ENCODE measurements at places on chromosomes 3 and 15.

DNA sequence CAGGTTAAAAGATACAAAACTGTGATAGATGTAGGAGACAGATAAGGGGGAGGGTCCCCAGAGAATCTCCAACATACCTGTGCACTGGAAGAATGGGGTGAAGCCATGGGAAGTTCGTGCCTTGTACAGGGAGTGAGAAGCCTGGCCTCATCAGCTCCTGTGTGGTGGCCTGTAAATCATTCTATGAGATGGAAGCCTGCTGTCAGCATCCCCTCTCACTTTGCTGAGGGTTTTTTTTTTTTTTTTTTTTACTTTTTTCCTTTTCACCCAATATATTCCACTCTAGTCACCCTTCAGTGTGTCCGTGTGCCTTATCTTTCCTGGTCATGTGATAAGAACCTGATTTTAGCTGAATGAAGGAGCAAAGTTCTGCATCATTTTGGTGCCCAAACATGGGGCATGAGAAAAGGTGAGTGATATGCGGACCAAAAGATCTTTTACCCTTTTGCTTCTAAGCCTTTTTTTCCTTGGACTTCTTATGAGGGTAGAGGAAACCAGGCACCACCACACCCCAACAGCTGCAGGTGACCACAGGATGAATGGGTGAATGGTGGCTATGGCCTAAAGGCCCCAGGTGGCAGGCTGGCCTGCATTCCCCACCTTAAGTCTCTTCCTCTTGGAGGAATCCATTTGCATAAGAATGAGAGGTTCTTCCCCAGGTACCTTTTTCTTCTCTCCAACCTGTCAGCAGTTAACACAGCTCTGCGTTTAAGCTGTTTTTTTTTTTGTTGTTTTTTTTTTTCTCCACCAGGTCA lies 1345.0 kb downstream of the NSUN3 start:
- no peak for DNase-seq

GRCh38 chr15:82648257-82649103 lies 1.3 kb upstream of the CPEB1 start:
- DNase-seq: no peak

GRCh38 chr15:51229907-51230330 lies 108.5 kb downstream of the CYP19A1 start:
- DNase-seq: peak; percentile 40

GRCh38 chr3:13214847-13215472 lies 141.7 kb upstream of the IQSEC1 start:
- DNase-seq: no peak

GRCh38 chr15:65902373-65902772 lies 33.1 kb downstream of the RAB11A start:
- DNase-seq: peak; percentile 64

- DNase-seq: no peak
Observed at GRCh38 chr3:165797551-165797950, 39.7 kb downstream of the BCHE start.

GRCh38 chr3:108006881-108007331 lies 83.9 kb downstream of the CD47 start:
- no peak for DNase-seq

GRCh38 chr3:44661189-44661588 lies 12.7 kb downstream of the ZNF35 start:
- no peak for DNase-seq

- DNase-seq: no peak
Observed at GRCh38 chr15:66898656-66899386, 166.6 kb upstream of the SMAD3 start.

- DNase-seq: no peak
Observed at GRCh38 chr3:18500322-18500721, 75.2 kb upstream of the SATB1 start.

DNA sequence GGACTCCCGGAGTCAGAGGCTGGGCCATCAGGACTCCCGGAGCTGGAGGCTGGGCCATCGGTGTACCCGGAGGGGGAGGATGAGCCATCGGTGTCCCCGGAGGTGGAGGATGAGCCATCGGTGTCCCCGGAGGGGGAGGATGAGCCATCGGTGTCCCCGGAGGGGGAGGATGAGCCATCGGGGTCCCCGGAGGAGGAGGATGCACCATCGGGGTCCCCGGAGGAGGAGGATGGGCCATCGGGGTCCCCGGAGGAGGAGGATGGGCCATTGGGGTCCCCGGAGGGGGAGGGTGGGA lies 719 bp downstream of the MAGEL2 start:
- DNase-seq: no peak

GRCh38 chr3:186589856-186590579 lies 19.5 kb downstream of the DNAJB11 start:
- DNase-seq: peak; percentile 33

GRCh38 chr3:128572644-128573105 lies 77.9 kb downstream of the RPN1 start:
- peak; percentile 53 for DNase-seq

GRCh38 chr3:65508750-65509422 lies 529.8 kb downstream of the MAGI1 start:
- no peak for DNase-seq

DNA sequence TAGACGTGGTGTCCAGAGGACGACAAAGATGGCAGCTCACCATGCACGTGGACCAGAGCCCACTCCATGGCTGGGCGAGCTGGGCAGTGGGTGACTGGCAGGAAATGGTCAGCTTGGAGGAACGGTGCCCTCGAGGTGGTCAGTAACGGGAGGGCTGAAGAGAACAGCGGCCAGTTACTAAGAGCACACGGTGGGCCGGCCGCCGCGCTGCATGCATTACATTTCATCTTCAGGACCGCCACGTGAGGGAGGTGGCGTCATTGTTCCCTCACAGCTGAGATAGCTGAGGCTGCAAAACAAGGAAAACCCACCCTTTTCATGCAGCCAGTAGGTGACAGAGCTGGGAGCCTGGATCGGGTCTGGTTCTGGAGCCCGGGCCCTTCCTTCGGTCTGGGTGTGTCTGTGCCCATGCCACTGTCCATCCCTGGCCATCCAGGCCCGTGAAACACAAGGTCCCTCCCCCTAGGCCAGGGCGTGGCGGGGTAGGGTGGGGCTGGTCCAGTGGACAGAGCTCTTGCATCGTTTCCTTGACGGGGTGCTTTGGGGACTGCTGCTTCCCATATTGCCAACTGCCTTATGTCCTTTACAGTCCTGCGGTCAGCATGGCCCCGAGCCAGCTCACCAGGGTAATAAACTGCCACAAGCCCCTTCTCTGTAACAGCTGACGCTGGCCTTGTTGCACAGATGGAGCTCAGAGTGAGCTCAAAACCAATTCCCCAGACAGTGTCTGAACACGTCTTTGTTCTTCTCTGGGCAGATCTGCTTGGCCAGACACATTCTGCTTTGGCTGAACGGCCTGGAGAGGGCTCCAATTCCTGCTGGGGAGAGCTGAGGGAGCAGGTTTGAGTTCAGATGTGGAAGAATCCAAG lies 51.8 kb downstream of the RGMA start:
- DNase-seq: no peak

GRCh38 chr15:71800835-71801745 lies 9.3 kb upstream of the NR2E3 start:
- peak; percentile 82 for DNase-seq

DNA sequence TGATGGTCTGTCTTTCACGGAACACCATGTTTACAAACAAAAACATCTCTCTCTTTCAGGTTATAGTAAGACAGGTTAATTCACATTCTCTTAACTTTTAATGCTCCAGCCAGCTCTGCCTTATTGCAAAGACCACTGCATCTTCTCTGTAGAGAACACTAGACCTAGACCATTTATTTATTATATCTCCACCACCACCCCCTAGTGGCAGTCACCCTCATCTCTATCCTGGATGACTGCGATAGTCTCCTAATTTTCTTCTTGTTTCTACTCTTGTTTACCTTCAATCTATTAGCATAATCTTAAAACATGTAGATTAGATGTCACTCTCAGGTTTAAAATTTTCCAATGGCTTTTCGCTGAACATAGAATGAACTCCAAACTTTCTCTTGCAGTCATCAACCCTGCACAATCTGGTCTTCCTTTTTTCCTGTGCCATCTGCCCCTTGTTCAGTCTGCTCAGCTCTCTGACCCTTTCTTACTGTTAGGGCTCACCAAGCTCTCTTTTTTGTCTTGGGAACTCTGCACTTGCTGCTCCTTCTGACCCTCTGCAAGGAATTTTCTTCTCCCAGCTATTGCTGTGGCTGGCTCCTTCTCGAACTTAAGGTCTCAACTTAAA lies 155.6 kb downstream of the SQOR start:
- DNase-seq: peak; percentile 28

DNA sequence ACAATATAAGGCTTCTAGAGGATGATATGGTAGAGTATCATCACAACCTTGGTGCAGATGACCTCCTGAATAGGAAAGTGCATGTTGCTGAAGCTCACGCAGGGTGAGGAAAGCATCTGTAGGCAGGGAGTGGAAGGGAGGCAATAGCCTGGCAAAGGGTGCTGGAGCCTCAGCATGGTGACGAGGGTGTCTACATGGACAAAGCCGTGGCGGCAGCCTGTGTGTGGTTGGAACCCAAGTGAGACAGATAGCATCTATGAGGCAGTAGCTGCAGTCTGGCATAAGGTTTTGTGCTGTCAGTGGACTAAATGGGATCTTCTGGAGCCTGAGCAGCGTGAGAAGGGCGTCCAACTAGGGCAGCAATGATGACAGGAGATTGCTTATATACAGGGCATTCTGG lies 132.5 kb downstream of the DLG1 start:
- DNase-seq: no peak

DNA sequence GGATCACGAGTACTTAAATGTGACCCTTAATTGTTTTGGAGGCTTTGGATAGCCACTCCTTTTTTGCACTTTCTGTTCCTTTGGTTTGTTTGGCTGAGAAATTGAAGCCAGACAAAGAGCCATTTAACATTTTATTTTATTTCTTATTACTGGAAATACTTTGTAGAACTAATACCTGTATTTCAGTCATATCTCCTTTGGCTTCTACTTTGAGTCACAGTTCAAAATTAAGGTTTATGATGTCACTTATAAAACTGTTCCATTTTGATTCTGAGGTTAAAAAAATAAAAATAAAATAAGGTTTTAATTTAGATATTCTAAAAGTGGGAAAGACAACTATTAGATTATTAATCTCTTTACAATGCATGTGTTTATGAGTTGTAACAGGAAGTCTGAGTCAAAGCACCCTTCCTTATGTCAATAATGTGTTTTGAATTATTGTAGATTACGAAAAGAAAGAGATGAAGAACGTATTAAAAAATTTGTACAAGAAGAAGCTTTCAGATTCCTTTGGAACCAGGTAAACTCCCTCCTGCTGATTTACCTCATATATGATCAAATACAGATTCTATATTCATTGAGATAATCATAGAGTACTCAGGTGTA lies 16.9 kb upstream of the NXPE3 start:
- DNase-seq: peak; percentile 4

- DNase-seq: no peak
Observed at GRCh38 chr15:79635149-79635771, 203.1 kb downstream of the MINAR1 start.

GRCh38 chr3:149572796-149573414 lies 84.9 kb downstream of the WWTR1 start:
- DNase-seq: peak; percentile 93

All from ELR (cell line).